ENCODE measurements at places on chromosomes 2 and 18.

GRCh38 chr2:205058409-205058808 is 513.1 kb downstream of the PARD3B start:
- DNase-seq, result no peak

GRCh38 chr2:157874997-157875640 is 1.0 kb downstream of the ACVR1 start:
- DNase-seq, result peak; percentile 23

DNA sequence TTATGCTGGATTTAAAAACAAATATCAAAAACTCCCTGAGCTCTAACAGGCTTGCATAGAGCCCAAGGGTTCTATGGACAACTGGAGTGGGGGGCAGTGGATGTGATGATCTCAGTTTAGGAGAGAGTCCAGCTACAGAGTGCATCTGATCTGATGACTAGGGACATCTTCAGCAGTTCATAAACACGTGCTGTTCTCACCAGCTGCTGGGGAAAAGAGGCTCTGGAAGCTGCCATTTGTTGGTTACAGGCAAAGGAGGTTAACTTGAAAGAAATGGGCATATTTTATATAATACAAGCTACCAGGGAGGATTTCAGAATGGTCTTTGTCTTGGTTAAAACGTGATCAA is 36.0 kb upstream of the ZNF396 start:
- DNase-seq, result no peak

DNA sequence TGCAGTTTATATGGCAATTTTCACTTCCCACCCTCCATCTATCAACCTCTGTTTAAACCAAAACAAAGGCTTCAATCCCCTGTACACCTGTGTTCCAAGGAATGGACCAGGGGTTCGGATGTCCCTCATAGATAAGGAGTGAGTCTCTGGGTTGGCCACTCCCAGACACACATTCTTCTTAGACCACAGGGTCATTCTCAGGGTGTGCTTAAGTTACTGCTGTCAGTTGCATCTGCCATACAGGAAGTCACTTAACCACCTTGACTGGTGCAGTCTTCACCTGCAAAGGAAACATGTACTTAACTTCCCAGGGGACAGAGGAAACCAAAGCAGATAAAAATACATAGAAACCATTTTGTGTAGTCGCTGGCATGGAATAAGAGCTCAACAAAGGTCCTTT is 151.0 kb upstream of the NDUFV2 start:
- no peak for DNase-seq

- DNase-seq, result no peak
These were observed 182.8 kb upstream of the DLGAP1 start for GRCh38 chr18:4637876-4638275.

- DNase-seq, result no peak
These were observed 19.8 kb downstream of the FAM171B start for GRCh38 chr2:186713691-186714090.

DNA sequence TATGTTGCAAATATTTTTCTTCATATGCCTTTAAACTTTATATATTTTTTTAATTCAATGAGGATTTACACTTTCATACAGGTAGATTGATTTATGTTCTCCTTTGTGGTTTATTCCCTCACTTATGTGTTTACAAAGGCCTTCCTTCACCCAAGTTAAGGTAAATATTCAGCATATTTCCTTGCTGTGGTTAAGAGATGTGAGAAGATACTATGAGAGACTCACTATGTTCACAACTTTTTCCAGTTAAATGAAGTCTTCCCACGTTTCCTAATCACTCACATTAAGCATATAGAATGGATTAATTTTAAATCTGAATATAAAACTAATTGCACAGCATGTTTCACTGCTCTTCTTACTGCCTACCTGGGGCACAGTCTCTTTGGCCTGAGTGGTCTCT is 597 bp downstream of the PECR start:
- no peak for DNase-seq

DNA sequence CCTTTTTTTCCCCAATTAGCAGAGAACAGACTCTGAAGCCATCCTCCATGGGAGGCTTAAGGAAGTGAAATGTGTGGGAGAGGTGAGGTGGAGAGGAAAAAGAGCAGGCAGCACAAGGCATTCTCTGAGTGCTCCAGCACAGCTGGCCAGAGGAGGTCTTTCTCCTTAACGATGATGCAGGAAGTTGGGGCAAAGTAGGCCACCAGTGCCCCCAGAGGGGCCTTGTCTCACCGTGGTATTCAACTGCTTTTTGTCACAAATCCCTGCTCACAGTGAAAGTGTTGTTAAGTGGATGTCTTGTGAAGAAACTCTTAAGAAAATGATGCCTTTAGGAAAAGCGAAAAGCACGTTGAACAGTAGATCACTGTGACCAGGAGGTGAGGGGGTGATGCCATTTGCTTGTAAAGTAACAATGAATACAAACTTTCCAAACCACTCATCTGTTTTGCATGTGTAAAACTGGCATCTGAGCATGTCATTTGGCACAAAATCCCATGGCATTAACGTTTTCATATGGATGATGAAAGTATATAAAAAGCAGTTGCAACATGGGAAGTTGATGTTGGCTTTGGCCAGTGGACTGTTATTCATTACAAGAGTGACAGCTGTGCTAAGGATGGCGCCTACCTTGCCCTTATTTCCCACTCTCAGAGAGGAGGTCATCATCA is 49.2 kb upstream of the CDC42EP3 start:
- DNase-seq, result no peak

GRCh38 chr2:9299161-9300100 is 92.8 kb downstream of the ASAP2 start:
- DNase-seq, result no peak

- no peak for DNase-seq
These were observed 376.3 kb upstream of the UBE2E3 start for GRCh38 chr2:180604077-180604476.

DNA sequence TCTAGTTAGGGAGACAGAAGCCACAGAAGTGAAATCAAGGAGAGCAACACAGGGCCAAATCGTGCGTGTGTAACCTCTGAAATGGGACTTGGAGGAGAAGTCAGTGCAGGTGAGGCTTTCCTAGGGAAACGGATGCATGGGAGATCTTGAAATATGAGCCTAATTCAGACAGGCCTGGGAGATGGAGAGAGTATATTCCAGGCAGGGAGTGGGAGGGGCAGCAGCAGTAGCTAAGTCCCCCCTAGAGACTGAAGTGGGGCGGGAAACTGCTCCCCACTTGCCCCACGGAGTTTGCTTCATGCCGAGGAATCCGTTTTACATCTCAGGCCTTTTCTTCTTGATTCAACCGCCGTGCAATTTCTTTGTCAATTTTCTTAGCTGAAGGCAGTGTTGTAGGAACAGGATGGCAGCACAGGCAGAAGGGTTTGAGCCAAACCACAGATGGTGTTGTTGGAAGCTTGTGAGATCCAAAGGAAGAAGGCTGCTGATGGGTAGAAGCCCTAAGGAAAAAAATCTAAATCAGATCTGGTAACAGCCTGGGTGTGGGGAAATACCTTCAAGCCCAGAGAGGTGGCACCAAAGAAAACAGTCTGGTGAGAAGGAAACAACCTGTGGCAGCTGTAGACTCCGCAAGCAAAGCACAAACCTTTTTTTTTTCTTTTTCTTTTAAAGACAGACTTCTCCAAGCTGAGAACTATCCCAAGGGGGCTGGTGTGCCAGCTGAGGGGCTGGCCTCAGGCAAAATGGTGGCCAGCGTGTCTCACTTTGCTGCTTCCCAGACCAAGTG is 40.2 kb downstream of the EPAS1 start:
- DNase-seq, result no peak

GRCh38 chr2:64905338-64906024 is 83.7 kb upstream of the SLC1A4 start:
- no peak for DNase-seq

DNA sequence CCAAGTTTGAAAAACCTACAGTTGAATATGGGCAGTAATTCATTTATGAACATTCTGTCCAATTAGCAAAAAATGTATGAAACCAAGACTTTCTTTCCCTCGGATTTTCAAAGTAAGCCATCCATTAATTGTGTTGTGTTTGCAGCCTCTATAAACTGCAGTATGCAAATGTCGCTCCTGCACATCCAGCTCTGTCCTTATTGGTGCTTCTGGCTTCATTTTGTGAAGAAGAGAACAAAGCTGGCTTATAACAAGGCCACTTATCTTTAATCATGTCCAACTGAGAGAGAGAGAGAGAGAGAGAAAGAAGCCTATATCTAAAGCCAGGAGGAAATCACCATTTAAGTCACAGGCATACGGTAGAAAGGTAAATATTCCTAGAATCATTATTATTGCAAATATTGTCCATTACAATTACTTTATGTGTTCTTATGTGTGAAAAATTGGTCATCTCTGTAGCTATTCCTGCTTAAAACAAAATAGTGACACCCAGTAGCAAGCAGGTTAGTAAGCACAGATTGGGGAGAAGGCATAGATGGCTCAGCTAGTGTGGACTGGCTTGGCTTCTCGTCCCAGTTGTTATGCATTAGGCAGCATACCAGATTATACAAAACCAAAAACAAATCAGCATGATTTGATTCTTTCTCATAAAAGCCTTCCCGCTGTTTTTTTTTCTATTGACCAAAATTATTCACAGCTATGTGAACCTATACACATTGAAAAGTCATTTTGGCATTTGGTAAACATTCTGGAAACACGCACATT is 726.4 kb upstream of the SOX11 start:
- DNase-seq, result no peak

DNA sequence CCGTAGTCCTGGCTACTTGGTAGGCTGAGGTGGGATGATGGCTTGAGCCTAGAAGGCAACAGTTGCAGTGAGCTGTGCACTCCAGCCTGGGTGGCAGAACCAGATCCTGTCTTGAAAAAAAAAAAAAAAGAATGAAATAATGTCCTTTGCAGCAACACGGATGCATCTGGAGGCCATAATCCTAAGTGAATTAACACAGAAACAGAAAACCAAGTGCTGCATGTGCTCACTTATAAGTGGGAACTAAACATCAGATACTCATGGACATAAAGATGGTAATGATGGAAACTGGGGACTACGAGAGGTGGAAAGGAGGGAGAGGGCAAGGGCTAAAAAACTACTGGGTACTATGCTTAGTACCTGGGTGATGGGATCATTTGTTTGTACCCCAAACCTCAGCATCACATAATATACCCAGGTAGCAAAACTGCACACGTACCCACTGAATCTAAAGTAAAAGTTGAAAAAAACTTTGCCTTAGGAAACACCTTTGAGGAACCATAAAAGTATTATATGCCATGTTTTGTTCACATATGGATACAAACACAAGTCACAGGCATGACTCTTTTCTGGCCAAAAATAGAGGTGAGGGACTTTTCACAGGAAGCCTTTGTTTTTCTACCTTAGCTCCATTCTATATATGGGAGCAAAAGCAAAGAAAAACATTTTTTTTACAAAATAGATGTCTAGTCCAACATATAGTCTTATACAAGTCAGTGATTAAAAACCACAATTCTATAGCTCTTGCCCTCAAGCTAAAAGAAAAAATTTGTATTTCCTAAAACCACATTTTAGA is 36.6 kb downstream of the GPR155 start:
- DNase-seq, result no peak

DNA sequence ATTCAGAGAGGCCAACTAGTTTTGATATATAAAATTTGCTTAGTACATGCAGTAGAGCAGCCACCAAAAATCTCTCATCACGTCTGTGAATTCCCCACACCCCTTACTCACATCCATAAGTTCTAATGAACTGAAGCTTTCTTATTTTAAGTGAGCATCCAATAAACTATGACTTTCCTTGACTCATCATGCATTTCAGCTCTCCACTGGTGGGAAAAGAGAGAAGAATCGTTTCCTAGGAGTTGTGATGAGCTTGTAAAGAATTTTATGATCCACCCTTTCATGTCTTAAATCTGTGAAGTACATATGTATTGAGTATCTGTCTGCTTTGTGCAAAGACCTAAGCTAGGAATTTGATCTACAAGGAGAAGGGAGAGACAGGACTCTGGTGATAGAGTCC is 428.6 kb downstream of the SETBP1 start:
- no peak for DNase-seq

DNA sequence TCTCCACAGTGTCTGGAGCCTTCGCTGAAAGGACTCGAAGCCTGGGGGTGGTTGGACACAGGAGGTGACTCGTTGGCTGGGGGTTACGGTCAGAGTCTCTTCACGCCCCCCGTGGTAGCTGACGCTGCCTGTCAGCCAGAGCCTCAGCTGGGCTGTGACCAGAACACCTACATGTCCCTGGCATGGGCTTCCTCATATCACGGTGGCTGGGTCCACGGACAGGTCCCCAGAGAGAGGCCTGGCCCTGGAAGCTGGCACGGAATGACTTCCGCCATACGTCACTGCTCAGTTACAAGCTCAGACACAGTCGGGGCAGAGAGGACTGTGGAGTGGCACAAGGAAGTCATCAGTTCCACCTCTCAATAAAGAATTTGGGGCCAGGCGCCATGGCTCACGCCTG is 28.5 kb downstream of the ITGB1BP1 start:
- no peak for DNase-seq

GRCh38 chr2:236643480-236643879 is 73.9 kb downstream of the ACKR3 start:
- no peak for DNase-seq

- no peak for DNase-seq
These were observed 1080.5 kb upstream of the ACVR2A start for GRCh38 chr2:146764301-146764700.

DNA sequence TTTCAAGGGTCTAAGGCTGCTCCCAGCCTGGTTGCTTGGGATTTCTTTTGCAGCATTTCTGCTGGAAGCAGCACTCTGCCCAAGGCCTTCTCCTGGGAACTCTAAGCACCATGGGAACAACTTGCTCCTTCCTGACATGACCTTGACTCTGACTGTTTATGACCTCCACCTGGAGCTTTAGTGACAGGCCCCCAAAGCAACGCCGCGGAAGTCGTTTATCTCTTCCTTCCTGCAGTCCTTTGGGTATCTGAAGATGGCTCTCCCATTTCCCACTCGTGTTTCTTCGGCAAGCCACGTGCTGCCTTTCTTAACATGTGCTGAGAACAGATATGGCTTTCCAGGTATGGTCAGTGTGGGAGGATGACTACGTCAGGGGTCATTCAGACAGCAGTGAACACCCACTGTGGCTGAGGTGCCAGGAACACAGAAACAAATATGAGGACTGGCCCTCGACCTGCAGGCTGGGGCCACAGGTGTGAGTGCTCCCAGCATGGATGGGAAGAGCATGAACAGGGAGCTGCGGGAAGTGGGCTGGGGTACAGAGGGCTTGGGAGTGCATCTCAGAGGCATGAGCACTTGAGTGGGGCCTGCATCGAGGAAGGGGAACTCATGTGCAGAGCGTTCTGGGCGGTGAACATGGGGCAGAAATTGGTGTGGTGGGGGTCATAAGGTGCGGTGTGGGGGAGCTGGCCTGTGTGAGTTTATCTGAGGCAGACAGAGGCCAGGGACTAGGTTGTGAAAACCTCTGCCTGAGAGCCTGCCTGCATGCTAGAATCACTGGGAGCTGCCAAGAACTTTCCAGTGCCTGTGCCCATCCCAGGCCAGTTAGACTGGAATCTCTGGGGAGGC is 140.5 kb downstream of the TSN start:
- no peak for DNase-seq

GRCh38 chr2:52572469-52572894 is 1195.1 kb upstream of the CHAC2 start:
- peak; percentile 4 for DNase-seq

All from T-helper 1 cell (primary cell).